ENCODE measurements at places on chromosomes 6 and 20. TPM values are rescaled to one million over a fixed set of nuclear protein-coding genes. Genes with fewer than 3 reads are reported as not detected.

Gene GTSF1L
- 0.17 TPM for polyA plus RNA-seq

DNA sequence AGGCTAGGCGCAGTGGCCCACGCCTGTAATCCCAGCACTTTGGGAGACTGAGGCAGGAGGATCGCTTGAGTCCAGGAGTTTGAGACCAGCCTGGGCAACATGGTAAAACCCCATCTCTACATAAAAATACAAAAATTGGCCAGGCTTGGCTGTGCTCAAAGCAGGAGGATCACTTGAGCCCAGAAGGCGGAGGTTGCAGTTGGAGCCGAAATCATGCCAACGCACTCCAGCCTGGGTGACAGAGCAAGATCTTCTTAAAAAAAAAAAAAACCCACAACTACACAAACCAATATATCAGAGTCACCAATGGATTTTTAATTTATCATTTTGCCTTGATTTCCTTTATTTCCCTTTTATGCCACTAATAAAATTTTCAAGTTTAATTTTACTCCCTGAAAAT, 9.3 kb downstream of the MAP3K5 start:
- DNase-seq: no peak
- no peak overlapping the region for H3K27ac ChIP-seq
- H3K4me3 ChIP-seq: no peak overlapping the region
- peaks cover 7% of the 10 kb centered on the region for H3K4me1 ChIP-seq
- no peaks in the 10 kb centered on the region for H3K27me3 ChIP-seq

- H3K27ac ChIP-seq: no peak overlapping the region
- H3K4me3 ChIP-seq: no peak overlapping the region
- DNase-seq: no peak
- H3K4me1 ChIP-seq: no peaks in the 10 kb centered on the region
- no peaks in the 10 kb centered on the region for H3K36me3 ChIP-seq
- no peaks in the 10 kb centered on the region for H3K27me3 ChIP-seq
Observed at GRCh38 chr6:20879526-20879925, 345.3 kb downstream of the CDKAL1 start.

Gene ANKEF1
- 1.8 TPM for polyA plus RNA-seq

DNA sequence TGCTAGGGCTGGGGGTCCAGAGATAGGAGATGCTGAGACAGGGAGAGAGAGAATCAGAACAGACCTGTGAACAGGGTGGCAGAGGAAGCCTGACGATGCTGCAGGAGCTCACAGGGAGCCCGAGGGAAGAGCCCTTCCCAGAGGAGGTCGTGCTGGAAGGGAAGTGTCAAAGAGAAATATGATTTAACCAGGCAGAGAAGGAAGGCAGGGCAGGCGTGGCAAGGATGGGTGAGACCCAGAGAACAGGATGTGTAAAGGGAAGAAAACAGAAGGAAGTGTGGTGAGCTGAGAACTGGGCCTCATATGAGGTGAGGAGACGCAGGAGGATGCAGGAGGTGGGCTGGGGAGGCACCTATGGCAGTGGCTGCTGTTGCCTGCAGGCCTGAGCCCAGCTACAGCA, 105.6 kb downstream of the ZDHHC14 start:
- DNase-seq: no peak
- no peak overlapping the region for H3K4me3 ChIP-seq
- no peak overlapping the region for H3K27ac ChIP-seq
- no peaks in the 10 kb centered on the region for H3K36me3 ChIP-seq
- no peaks in the 10 kb centered on the region for H3K4me1 ChIP-seq

Gene EYS
- polyA plus RNA-seq: 0.07 TPM

Gene MYH7B
- polyA plus RNA-seq: 0.60 TPM

Gene RBL1
- polyA plus RNA-seq: 0.92 TPM

GRCh38 chr20:7272512-7272911, 505.0 kb downstream of the BMP2 start:
- H3K4me1 ChIP-seq: no peaks in the 10 kb centered on the region
- no peak overlapping the region for H3K4me3 ChIP-seq
- DNase-seq: no peak
- H3K27ac ChIP-seq: no peak overlapping the region

GRCh38 chr6:157520117-157520406, 139.1 kb downstream of the ZDHHC14 start:
- no peaks in the 10 kb centered on the region for H3K36me3 ChIP-seq
- H3K4me1 ChIP-seq: no peaks in the 10 kb centered on the region
- no peak overlapping the region for H3K27ac ChIP-seq

Gene ACOT13
- polyA plus RNA-seq: 23.0 TPM
